HFF-Myc (cell line): ENCODE measurements at places on chromosomes 3 and 15.

- no peak for DNase-seq
Measured at GRCh38 chr3:15284121-15284889, 48.1 kb downstream of the SH3BP5 start.

DNA sequence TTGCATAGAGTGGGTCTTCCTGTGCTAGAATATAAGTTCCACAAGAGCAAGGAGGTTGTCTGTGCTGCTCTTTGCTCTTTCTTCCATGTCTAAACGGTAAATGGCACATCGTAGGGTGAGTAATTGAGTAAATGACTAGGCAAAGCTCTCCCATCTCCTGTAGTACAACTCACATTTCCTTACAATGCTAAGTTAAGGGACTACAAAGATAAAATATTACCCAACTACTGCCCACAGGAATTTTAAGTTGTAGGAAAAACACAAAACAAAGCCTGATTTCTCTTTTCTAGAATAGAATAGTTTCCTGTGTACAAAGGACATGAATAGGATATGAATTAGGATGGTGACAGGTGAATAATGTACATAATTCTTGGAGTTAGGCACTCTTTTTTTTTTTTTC, 19.9 kb upstream of the LRIG1 start:
- DNase-seq, result no peak

GRCh38 chr15:66753687-66754377, 51.8 kb downstream of the SMAD6 start:
- DNase-seq, result no peak

GRCh38 chr15:50064673-50065072, 54.4 kb downstream of the ATP8B4 start:
- DNase-seq, result no peak

GRCh38 chr15:75884041-75884440, 19.6 kb upstream of the FBXO22 start:
- no peak for DNase-seq

GRCh38 chr3:121793078-121793477, 41.8 kb downstream of the IQCB1 start:
- no peak for DNase-seq

DNA sequence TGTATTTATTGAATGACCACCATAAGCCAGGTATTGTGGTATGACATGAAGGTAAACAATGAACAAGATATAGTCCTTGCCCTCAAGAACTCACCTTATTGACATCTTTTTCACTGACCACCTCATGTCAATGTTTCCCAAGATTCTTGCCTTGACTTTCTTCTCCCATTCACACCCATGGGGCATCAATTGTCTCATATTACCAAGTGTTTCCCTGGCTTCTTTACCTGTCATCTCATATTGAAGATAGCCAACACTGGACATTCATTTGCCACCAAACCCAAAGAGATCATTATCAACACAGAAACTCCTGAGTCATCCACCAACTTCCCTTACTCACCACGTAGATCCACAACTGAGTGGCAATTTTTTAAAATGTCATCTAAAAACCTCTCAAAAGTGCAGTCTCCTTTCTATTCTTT, 2.2 kb downstream of the EFHB start:
- DNase-seq, result no peak

GRCh38 chr15:71048913-71049675, 66.2 kb upstream of the THSD4 start:
- no peak for DNase-seq
